ENCODE measurements at places on chromosomes 3 and 15. TPM values are rescaled to one million over a fixed set of nuclear protein-coding genes. Genes with fewer than 3 reads are reported as not detected.

The PYGO1 gene
- total RNA-seq, result not detected

The OR4F15 gene
- total RNA-seq, result not detected

The REC114 gene
- total RNA-seq, result not detected

The GCSAM gene
- total RNA-seq, result 5.2 TPM

The COL7A1 gene
- total RNA-seq, result 3.2 TPM

The RBM6 gene
- 168 TPM for total RNA-seq

The CIDEC gene
- total RNA-seq, result not detected

The MESD gene
- total RNA-seq, result 15.8 TPM

The ST8SIA2 gene
- total RNA-seq, result not detected

The CPLX3 gene
- total RNA-seq, result 0.25 TPM

The CLDN16 gene
- total RNA-seq, result not detected

The COLQ gene
- 0.98 TPM for total RNA-seq

The GP5 gene
- total RNA-seq, result 0.58 TPM

All from activated naive CD4-positive, alpha-beta T cell treated with anti-CD3 and anti-CD28 coated beads, Interleukin-2, amount 50 U/mL, for 72 hours (primary cell).